Left kidney (tissue), 8 donors: ENCODE measurements at places on chromosomes 5 and 9. TPM values are rescaled to one million over a fixed set of nuclear protein-coding genes. Genes with fewer than 3 reads are reported as not detected.

DNA sequence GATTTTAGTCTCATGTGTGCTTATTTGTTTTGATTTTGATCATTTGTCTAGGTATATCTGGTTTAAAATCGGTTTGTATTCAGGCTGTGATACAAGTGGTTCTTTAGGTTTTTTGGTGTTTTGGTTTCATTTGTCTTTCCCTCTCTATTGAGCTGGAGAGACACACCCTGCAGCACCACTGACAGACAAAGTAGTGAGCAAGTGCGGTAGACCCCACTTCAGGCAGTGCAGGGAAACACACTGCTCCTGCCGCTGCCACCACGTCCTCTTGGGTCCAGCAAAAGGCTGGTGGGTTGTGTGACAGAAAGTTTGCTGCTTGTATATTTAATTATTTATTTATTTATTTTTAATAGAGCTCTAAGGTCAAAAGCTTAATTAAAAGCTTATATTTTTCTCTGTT lies 801.0 kb downstream of the NR2F1-AS1 start:
- no peak for DNase-seq

DNA sequence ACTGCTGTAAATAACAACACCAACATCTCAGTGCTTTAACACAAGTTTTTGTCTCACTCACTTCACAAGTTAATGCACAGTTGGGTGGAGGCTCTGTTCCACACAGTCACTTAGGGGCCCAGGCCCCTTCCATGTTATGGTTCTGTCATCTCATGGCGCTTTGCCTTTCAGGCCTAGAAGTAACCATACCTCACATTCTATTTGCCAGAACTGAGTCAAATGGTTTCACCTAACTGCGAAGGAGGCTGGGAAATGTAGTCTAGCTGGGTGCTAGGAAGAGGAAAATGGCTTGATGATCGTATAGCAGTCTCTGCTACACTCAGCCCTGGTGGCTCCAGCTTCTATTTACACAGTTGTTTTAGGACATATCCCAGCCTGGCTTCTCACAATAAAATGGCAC lies 23.1 kb upstream of the MVB12B start:
- DNase-seq: no peak

GTF3C5 gene
- polyA plus RNA-seq: 69.7 TPM

GRCh38 chr5:89034588-89034987 lies 151.6 kb upstream of the MEF2C start:
- no peak for DNase-seq

DNA sequence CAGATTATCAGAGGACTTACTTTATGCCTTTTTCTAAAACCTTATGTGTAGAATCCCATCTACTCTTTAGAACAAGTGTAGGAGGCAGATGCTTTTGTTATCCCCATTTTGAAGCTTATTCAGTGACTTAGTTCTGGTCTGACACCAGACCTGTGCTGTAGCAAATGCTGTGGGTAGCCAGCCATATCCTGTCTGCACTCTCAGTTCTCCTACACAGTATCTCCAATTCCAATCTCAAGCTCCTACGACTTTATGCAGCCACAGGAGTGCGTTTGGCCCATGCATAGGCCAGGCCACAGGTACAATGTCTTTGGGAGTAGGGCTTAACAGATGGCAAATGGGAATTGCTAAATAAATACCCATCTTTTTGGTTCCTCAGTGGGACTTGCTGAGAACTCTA lies 292.6 kb downstream of the MCTP1 start:
- no peak for DNase-seq

- DNase-seq: no peak
These were observed 411.1 kb downstream of the ACTL7B start for GRCh38 chr9:108444400-108445358.

DNA sequence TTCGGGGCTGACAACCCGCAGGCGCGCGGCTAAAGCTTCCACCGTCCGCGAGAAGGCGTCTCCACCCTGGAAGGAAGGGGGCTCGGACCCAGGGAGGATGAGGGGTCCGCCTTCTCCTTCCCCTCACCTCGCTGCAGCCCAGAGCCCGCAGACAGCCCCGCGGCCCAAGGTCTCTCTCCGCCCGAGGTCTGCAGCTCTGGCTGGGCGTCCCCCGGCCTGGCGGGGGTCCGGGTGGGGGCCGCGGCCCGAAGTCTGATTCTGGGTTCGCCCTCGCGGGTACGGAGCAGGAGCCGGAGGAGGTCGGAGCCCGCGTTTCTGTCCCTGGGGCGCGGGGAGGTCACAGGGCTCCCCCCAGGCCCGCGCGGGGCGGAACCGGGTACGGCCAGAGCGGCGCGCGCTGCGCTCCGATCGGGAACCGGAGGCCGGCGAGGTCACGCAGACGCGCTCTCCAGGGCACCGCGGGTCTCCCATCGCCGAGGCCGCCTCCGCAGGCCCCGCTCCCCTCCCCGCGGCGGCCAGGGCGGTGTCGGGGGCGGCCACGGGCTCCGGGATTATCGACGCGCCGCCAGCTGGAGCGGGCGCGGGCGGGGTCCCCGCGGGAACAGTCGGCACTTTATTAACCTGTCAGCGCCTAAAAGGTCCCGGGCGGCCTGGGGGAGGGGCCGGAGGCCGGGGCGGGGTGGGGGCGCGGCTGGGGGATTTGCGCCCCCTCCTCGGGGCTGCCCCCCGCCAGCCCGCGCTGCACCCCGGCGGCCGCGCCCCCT lies 11.6 kb downstream of the LHX3 start:
- DNase-seq: no peak

- DNase-seq: no peak
These were observed 109.8 kb upstream of the SNX2 start for GRCh38 chr5:122665051-122665450.

ADRA1B gene
- polyA plus RNA-seq: 2.6 TPM

ZFP2 gene
- polyA plus RNA-seq: 9.9 TPM

ACSL6 gene
- polyA plus RNA-seq: 1.4 TPM

GRCh38 chr5:132488590-132488989 lies 2.0 kb downstream of the IRF1 start:
- DNase-seq: no peak

DNA sequence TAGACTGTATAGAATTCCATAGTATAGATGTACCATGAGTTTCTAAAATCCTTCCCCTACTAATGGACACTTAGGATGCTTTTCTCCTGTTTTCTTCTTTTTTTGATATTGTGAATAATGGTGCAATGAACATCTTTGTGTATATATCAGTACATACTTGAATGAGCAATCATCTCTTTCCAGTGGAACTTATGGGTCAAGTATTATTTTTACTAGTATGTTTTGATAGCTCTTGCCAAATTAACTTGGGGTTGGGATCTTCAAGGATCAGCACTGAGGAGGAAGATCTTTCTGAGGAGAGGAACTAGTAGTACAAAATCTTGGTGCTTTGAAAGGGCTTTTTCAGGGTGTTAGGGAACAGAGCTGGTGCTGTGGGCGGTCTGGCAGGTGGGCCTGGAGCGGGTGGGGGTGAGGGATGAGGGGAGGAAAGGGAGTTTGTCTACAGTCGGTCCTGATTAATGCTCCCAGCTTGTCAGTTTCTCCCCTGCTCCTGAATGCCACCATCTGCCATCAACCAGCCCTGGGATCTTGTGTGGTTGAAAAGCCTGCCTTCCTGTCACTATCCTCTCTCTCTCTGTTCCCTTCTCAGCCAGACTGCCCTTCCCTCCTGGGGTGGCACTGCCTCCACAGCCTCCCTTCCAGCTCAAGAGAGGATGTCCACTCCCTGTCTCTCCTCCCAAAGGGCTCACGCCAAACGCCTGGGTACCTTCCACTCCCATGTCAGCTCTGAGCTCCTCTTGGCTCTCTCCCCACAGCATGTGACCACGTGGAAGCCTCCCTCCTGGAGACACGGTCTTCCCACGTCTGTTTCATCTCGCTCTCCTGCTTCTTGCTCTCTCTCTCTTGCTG lies 185.9 kb downstream of the DAB2IP start:
- DNase-seq: no peak

C1QTNF2 gene
- polyA plus RNA-seq: 0.73 TPM

DNA sequence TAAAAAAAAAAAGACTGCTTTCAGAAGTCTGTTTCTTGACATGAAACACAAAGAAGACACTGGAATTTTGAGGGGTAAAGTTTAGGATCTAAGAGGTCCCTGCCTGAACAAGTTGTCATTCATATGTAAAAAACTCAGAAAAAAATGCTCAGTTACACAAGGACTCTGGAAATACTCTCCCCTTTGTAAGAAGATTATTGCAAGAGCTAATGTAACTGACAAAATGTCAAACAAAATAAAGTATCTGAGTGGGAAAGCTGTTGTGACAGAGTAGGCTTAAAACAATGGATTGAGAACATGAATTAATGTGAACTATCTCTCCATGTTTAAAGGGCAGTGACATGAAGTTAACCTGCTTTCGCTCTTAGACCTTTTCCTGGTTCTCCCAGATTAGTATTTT lies 416.7 kb upstream of the TYRP1 start:
- no peak for DNase-seq

DNA sequence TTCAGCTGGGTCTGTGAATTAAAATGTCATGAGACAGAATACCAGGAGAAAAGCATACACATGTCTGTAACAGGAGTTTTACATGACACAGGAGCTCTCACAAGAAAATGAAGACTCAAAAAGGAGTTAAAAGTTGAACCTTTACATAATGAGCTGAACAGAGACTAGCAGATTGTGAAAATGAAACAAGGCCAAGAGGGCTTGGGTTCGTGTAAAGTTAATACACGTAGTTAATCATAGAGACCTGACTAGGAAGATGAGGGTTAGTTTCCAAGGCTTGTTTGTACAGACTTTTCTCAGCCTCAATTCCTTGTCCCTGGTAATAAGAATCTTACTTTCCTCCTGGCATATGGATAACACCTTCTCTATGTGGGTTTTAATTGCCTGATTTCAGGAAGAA lies 1294.0 kb downstream of the MAT2B start:
- DNase-seq: no peak

DNA sequence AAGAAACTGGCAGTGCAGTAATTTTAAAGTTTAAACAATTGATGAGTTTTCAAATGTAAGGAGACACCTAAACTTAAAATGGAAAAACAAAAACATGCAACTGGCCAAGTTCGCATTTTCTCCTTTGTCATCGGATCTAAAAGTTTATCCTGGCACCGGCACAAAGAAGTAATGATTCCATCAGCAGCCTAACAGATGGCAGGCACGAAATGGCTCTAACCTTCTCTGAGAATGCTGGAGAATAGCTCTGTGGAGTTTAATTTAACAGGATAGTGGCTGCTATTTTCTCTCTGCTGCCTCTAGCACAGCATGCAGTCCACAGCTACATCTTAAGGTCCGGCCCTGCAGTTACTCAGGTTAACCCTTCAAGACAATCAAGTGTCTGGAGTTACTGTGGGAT lies 82.2 kb downstream of the PRELID2 start:
- DNase-seq: no peak

GABRG2 gene
- polyA plus RNA-seq: 0.03 TPM

DNA sequence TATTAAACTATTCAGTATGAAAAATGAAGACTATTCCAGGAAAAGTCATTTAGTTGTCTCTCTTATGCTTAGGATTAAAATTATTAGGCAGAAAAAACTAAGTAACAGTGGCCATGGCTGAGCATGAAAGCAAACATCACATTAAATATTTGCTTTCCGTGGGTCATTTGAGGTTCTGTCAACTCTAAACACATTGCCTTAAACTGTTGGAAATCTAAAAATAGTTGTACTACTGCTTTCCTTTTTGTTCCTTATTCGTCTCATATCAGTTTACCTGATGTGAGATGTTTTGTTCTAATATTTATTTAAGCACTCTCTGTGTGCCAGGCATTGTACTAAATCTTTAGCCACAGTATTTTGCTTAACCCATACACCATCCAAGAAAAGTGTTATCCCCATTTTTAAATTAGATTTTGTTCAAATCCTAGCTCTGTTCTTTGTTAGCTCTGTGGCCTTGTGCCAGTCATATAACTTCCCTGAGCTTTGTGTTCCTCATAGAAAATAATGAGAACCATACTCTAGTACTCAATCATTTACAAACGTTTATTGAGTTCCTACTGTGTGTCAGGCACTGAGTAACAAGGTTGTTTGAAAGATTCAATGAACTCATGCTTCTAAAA lies 18.7 kb upstream of the ZNF608 start:
- DNase-seq: no peak

DNA sequence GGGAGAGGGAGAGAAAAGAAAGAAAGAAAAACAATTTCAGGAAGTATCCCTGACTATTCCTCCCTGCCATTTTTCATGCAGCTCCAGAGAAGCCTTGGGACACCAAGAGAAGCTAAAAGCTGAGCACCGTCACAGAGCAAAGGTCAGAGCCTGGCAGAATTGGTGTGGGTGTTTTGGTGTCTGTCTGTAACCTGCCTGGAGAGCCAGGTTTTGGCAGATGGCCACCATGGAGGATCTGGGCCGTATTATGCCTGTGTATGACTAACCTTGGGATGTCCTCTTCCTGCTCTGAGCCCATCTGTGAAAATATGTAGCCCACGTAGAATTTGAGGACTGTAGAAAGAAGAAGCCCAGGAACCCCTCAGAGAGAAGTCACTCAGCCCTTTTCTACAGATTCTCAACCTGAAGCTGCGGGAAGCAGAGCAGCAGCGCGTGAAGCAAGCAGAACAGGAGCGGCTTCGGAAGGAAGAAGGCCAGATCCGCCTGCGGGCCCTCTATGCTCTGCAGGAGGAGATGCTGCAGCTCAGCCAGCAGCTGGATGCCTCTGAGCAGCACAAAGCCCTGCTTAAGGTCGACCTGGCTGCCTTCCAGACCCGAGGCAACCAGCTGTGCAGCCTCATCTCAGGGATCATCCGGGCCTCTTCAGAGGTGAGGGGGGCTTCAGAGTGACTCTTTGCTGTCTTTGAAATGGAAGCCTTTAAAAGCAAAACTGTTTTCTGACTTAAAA lies 18.8 kb downstream of the GLE1 start:
- DNase-seq: peak; percentile 36

CD74 gene
- 230 TPM for polyA plus RNA-seq

- DNase-seq: peak; percentile 38
These were observed 25.1 kb upstream of the CDKN2AIPNL start for GRCh38 chr5:134436523-134437339.

DNA sequence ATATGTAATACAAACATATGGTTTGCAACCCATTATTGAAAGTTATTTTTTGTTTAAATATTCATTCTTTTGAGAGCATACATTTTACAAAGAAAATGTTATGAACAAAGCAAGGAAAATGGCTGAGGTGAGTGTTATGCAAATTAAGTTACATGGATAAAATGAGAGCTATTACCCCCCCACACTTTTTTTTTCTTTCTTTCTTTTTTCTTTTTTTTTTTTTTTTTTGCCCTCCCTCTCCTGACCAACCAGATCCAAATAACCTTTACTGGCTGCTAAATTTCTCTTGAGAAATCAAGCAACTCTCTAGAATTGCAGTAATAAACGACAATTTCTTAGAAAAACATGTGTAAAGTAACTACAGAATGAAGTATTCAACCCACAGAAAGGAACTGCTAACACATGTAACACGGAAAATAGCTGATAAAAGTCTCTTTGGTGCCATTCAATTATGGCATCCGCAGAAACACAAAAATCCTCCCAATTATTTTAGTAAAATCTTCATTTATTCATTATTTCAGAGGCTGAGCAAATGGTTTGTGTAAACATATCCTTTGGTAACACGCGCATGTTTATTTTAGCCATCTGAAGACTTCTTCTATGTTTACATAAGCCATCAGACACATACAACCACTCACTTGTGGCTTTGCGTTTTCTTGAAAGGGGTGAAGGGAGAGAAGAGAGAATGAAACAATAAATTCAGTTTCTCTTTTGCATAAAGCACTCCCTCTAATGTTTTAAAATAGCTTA lies 216.1 kb downstream of the NFIB start:
- DNase-seq: no peak

DMRT3 gene
- 1.5 TPM for polyA plus RNA-seq

GRCh38 chr9:6187272-6187671 lies 28.3 kb upstream of the IL33 start:
- DNase-seq: no peak

WHRN gene
- 12.4 TPM for polyA plus RNA-seq

GRCh38 chr5:178236679-178237078 lies 4.1 kb upstream of the PHYKPL start:
- DNase-seq: peak; percentile 37

GGTA1 gene
- 5.2 TPM for polyA plus RNA-seq

- no peak for DNase-seq
These were observed 424.0 kb upstream of the ZNF462 start for GRCh38 chr9:106438928-106439327.

UNC5A gene
- polyA plus RNA-seq: 0.17 TPM
